GM04504 (cell line): ENCODE measurements at places on chromosomes 6 and 20.
A peak's percentile ranks its signal among the peaks of the same experiment; 100 is the strongest.

GRCh38 chr6:82906489-82906888, 159.2 kb downstream of the UBE3D start:
- no peak for DNase-seq

DNA sequence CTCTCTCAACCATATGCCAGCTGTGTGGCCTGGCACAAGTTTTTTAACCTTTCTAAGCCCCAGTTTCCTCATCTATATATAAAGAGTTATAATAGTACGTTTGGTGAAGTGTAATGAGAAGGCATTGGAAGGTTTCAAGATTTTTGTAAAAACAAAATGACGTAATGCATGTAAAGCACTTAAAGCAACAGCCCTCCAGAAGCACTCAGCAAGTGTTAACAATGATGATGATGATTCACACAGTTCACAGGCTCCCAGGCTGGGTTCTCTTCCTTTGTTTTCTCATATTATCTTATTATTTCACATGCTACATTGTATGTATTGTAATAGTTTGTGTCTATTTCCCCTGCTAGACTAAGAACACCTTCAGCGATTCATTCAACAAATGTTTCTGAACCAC, 6.2 kb downstream of the CEP250 start:
- DNase-seq: no peak

GRCh38 chr6:26118999-26119398, 31.8 kb downstream of the HFE start:
- no peak for DNase-seq

GRCh38 chr6:132937466-132937906, 123.1 kb downstream of the RPS12 start:
- no peak for DNase-seq

DNA sequence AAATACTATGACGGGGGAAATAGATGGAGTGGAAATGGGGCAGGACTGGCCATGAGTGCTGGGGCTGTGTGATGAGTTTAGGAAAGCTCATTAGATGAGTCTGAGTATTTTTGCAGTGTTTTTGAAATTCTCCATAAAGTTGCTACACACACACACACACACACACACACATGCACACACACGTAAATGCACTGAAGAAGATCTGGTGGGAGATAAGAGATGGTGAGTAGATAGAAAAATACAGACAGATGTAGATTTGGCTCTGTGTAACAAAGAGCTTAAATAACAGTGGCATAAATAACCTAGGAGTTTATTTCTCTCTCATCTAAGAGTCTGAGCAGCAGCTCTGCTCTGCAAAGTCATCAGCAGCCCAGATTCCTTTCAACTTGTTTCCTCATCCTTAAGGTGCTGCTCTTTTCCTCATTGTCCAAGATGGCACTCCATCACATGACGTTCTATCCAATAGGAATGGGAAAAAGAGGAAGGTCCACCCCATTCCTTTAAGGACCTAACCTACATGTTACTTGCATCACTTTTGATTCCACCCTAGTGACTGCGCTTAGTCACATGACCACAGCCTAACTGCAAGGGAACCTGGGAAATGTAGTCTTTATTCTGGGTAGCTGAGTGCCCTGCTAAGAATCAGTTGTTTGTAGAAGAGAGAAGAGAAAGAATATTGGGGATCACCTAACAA, 76.4 kb downstream of the EYA2 start:
- DNase-seq: no peak

- DNase-seq: peak; percentile 62
Observed at GRCh38 chr6:4446982-4447381, 311.6 kb upstream of the ECI2 start.

GRCh38 chr6:5563086-5563485, 301.8 kb downstream of the FARS2 start:
- no peak for DNase-seq

- DNase-seq: no peak
Observed at GRCh38 chr20:22690616-22691179, 106.3 kb upstream of the FOXA2 start.

DNA sequence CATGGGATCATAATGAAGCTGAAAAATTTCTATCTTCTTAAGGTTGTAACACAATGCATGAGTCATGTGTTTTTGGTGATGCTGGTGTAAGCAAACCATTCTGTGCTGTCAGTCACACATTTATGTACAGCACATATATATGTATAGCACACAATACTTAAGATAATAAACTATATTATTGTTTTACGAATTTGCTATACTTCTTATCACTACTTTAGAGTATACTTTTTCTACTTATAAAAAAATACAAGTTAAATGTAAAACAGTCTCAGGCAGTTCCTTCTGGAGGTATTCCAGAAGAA, 920.1 kb upstream of the FLRT3 start:
- DNase-seq: no peak

DNA sequence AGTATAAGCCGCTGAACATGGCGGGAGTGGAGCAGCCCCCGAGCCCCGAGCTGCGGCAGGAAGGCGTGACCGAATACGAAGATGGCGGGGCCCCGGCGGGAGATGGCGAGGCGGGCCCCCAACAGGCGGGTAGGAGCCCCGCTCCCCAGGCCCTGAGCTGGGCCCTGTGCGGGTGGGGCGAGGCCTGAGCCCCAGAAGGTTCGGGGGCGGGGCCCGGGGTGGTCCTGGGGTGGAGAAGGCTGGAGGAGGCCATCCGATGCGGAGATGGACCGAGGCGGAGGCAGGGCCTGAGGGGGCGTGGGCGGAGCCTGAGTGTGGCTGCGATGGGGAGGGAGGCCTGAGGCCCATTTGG, 7.1 kb downstream of the L3MBTL1 start:
- DNase-seq: no peak

- no peak for DNase-seq
Observed at GRCh38 chr20:20292472-20292871, 75.4 kb upstream of the INSM1 start.

DNA sequence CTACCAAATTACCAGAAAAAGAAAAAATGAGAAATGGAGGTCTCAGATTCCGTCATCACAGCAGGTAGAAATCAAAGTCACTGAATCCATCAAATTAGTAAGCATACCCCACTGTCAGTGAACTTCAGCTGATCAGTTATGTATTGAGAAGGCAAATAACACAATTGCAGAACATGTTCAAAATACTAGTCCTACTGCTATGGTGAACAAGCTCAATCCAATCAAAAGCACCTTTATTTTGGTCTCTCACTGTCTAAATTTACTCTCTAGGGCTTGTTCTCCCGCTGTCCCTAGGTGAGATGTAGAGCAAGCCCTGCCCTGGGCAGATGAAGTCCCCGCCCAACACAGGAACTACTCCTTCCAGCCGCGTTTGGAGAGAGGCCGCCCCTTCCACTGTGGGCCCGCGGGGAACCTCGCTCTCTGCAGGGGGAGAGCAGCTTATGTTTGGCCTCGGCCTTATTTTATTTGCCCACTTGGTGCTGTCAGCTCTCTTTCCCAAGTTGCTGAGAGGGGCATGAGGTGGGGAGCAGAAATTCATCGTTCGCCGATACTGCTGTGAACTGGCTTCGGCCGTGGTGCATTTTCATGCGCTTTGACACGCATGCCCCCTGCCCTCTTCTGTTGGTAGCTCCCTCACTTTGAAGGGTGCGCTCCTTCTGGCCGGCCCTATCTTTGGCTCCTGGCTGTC, 14.3 kb upstream of the MAP1LC3A start:
- DNase-seq: no peak

DNA sequence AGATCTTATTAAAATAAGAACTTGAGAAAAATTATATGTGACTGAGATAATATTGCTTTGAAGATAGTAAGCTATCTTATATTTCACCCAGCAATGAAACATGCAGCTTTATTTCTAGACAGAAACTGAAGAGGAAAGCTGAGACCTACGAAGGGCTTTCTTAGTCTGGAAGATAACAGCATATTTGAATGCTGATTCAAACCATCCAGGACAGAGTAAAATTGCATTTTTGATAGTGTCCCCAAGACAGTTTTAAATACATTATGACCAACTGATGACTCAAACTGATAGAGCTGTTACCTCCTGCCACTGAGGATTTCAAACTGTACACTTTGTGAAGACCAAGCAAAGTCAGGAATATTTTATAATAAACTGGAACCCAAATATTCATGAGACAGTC, 409.6 kb downstream of the GRIK2 start:
- no peak for DNase-seq

GRCh38 chr6:104829183-104829958, 30.3 kb downstream of the HACE1 start:
- no peak for DNase-seq

DNA sequence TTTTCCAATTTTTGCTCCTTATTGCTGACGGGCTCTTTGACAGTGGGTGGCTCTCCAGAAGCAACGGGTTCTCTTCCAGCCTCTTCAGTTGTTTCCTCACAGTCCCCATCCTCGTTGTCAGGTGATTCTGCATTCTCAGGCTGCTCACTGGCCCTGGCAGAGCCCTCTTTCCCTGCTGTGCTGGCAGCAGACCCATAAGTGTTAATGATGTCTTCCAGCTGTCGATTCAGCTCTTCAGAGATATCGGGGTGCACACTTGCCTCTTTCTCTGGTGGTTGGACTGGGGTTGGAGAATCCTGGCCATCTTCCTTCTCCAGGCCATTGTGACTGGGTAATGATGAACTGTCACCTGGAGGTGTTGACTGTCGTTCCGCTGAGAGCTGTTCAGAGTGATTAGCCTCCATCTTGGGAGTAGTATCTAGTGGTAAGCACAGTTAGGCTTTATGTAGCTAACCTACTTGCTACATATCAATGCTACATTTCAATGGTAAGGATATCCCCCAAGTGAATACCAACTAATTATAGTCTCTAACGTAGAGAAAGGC, 3.2 kb downstream of the TXLNB start:
- no peak for DNase-seq

- DNase-seq: no peak
Observed at GRCh38 chr6:43817192-43817591, 47.2 kb downstream of the VEGFA start.

DNA sequence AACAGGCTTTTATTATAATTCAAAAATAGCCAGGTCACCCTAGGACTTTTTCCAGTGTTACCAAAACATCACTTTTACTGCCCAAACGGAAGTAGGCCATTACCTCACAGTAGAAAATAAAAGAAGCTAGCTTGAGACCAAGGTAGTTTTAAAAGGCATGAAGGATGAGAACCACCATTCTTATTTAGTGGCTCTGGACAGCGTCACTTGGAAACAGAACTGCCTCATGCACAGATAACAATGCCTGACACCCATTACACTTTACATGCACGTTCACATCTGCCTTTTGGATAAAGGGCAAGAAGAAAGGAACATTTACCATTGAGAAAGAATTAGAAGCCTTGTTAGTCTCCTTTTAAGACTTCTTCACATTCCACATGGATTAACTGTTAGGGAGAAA, 1.9 kb upstream of the PAQR8 start:
- DNase-seq: no peak

- no peak for DNase-seq
Observed at GRCh38 chr6:64712606-64713005, 994.4 kb downstream of the EYS start.

DNA sequence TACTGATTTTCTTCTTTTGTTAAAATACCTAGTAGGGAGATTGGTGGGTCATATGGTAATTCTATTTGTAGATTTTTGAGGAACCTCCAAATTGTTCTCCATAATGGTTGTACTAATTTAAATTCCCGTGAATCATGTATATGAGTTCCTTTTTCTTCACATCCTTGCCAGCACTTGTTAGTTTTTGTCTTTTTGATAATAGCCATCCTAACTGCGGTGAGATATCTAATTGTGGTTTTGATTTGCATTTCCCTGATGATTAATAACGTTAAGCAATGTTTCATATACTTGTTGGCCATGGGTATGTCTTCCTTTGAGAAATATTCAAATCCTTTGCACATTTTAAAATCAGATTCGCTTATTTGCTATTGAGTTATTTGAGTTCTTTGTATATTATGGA, 110.9 kb downstream of the JAG1 start:
- DNase-seq: no peak

DNA sequence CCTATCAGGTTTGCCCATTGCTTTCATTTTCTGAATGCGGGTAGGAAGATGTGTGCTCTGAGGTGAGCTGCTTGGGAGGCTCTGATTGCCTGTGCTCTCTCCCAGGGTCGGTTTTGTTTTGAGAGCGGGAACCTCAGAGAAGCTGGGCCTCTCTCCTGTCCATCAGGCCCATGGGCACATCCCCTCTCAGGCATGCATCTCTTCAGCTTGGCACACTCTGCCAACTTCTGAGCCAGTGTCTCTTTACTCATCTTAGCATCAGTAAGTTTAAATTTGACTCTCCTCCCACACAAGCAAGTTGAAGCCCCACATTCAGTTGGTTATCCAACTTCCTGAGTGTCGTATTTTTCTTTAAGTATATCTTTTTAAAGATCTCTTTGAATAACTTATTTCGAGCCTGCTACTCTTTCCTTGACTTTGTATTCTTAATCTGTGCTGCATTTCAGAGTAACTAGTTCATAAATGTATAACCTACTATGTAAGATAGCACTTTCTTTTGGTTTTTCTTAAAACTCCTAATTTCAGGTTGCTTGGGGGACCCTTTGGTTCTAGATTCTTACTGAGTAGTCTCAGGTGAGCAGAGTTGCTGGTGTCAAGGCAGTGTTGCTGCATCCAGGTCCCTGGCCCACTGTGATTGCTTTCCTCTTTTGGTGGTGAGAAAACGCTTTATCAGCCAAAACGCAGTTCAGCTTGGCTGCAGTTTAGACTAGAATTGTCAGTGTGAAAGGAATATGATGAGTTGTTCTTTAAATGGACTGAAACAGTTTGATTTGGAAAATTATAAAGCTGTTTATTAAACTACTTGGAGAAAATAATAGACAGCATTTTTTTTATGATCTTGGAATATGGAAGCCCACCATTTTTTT, 54.8 kb downstream of the SNX9 start:
- DNase-seq: no peak

- DNase-seq: peak; percentile 90
Observed at GRCh38 chr6:54335871-54336270, 27.6 kb downstream of the TINAG start.

DNA sequence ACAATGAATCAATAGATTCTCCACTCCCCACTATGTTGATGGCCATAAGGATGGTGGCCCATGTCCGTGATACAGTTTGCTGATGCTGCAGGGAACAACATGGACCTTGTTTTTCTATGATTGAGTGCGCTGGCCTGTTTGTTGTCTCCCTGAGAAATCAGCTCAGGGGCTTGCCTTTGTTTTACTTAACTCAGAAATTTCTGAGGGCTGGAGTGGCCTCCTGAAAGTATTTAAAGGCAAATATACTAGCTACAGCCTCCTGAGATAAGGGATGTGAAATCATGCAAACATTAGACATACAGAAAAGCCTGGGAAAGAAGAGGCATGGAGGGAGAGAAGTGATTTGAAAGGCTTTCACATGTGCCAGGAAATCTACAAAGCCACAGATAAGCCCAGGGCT, 170.3 kb upstream of the FLRT3 start:
- no peak for DNase-seq

DNA sequence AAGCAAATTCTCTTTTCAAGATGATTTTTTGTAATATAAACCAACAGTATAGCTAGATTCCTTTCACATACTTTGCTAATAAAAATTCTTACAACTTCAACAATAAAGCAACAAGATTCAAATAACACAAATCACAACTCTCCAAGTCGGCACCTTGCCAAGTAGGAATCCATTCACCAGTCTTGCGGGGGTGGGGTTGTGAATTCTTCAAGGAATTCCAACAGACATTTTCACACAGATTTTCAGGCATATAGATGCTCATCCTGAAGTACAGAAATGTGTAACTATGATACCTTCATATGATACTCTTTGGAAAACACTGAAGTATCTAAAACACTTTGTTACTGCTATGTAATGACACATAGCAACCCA, 36.5 kb downstream of the SCML4 start:
- no peak for DNase-seq

- DNase-seq: no peak
Observed at GRCh38 chr6:137647762-137648447, 153.7 kb upstream of the OLIG3 start.
